GM04504 (cell line): ENCODE measurements at places on chromosomes 12 and 14.

DNA sequence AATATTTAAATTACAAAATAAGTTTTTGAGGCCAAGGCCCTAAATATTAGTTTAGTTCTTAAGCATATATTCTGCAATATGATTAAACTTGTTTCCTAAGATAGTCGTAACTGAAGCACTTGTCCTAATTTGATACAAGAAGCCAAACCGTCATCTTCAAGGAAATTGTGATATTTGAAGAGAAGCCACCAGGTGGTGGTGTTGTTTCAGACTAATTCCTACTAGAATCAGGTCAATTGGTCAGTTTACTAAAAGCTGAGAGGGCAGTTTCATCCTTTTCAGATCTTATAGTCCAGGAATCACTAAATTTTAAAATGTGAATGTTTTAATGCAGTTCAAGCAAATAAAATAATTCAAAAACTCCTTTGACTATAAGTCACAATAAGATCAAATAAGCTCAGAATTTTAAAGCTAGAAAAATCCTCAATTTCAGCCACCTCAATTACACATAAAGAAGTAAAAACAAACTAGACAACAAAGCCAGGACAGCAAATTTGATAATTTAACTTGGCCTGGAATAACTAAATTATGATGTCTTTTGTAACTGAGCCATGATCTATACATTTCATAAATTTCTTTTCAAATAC lies 7.1 kb upstream of the ARL1 start:
- DNase-seq = peak; percentile 19

- DNase-seq = no peak
Observed at GRCh38 chr12:45121224-45121623, 70.3 kb upstream of the DBX2 start.

DNA sequence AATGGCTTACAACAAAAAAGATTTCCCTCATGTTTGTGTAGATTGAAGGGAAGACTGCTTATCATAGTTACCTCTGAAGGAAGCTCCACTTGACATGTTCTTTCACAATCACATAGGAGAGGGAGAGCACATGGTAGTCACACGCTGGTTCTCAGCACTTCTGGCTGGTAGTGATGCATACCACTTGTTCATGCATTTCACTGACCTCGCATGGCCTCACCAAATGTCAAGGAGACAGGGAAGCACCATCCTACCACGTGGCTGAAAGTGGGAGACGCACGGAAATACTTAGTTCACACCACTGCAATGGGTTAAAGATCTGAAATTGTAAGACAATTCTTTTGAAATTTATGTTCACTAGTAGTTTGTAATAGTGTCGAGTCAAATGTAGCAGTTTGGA lies 74.0 kb downstream of the PDE3A start:
- DNase-seq = no peak

- no peak for DNase-seq
Observed at GRCh38 chr12:54037360-54038283, 4.8 kb downstream of the HOXC5 start.

- DNase-seq = no peak
Observed at GRCh38 chr12:30796313-30796780, 41.6 kb upstream of the CAPRIN2 start.

DNA sequence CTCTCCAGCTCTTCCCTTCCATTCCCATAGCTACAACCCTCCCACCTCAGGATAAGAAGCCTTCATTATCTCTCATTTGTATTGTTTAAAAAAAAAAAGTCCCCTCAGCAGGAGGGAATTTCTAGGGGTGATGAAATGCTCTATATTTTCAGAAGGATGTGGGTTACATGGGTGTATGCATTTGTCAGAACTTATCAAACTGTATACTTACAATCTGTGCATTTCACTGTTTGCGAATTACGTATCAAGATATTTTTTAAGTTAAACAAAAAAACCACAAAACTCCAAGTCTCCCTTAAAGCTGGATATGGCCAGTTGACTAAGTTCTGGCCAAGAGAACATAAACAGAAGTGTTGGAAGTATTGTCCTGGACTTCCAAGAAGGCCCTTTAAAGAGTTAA lies 2.0 kb upstream of the FKBP11 start:
- DNase-seq = no peak

DNA sequence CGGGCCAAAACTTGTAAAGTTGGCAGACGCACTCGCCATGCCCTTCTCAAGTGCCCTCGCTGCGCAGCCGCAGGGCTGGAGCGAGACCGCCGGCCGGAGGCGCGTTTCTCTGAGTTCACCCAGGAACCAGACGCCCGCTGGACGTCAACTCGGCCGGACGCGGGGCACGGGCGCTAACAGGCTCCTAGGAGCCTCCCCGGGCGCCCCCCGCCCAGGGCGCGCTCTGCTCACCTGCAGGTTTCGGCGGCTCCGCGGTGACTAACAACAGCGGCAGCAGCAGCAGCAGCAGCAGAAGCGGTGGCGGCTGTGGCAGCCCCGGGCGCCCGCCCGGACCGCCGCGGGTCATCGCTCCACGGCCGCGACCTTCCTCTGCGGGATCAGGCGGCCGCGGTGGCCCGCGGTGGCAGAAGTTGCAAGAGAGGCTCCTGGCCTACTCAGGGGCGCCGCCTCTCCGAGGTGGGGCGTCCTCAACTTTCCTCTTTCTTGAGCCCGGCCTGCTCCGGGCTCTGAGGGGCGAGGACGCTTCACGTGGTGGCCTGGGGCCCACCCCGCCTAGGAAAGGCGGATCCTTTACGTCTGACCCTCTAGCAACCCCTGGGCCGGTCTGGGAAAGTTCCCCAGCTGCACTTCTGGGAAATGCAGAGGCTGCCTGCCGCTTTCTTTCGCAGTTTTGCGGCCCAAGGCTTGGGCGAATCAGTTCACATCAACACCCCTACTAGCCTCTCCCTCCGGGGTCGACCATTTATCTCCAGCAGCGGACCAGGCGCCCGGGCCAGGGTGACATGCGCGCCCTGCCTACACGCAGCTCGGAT lies at the start of gene PLBD1:
Gene PLBD1, minus strand, starts transcription at position 533 of the 812 bp plus-strand sequence. Its CDS starts 187 bp downstream, at position 346.
- no peak for DNase-seq

- DNase-seq = no peak
Observed at GRCh38 chr12:121530600-121531355, 50.0 kb downstream of the KDM2B start.

- no peak for DNase-seq
Observed at GRCh38 chr14:86015511-86015910, 485.6 kb downstream of the FLRT2 start.

- no peak for DNase-seq
Observed at GRCh38 chr14:61229475-61229888, 51.7 kb downstream of the TMEM30B start.

- DNase-seq = peak; percentile 13
Observed at GRCh38 chr14:32761381-32761968, 177.2 kb upstream of the NPAS3 start.

- DNase-seq = no peak
Observed at GRCh38 chr12:62250671-62251608, 9.3 kb upstream of the USP15 start.

GRCh38 chr14:70642303-70643235 lies 853 bp downstream of the TTC9 start:
- DNase-seq = no peak

DNA sequence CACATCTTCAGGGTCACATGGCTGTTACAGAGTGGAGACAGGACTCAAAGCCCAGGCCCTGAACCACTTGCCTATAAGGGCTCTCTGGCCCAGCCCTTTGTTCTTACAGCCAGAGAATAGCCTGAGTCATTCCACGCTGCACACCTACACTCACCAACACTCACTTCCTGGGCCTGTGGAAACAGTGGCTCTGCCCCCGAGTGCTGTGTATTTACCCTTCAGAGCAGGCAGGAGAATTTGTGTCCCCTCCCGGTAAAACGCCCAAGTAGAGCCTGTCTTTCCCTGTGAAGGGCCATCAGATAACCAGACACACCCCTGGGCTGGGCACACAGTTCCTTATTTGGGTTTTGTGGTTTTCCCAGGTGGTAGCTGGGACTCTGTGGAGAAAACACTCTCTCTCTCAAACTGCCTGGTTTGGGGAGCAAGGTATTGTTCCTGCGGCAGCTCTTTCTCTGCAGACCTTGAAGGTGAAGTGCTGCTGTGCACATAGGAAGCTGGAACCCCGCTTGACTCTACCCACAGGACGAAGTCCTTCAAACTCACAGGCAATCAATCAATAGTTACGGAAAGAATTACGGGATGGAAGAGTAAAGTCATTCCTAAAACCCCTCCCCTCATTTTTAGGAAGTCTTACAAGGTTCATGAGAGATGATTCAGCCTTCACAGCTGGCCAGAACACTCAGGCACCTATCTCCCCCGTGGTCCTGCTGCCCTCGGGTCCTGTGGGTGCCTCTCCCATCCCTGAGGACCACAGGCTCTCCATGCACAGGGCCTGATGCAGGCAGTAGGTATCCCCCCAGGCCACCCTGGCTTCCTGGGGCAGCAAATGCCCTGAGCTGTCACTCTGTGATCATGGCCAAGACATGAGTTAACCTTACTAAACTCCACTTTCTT lies 20.3 kb downstream of the FIGNL2 start:
- no peak for DNase-seq

DNA sequence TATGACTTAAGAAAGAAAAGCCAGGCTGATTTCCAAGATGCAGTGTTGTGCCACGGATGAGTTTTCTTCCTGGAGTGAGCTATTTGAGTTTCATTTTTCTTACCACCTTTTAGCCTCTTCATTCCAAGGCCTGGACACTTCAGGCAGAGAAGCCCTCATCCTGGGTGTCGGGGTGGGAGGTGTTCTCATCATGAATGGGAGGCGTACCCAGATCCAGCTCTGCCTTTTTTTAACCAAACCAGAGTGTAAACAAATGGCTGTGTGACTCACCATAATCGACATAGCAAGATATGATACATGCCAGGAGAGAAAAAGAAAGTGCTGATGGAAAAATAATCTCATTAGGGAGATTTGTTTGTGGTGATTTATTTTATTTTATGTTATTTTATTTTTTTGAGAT lies 79.9 kb downstream of the ARF6 start:
- DNase-seq = peak; percentile 60

- no peak for DNase-seq
Observed at GRCh38 chr12:95118788-95119179, 45.4 kb upstream of the NR2C1 start.

DNA sequence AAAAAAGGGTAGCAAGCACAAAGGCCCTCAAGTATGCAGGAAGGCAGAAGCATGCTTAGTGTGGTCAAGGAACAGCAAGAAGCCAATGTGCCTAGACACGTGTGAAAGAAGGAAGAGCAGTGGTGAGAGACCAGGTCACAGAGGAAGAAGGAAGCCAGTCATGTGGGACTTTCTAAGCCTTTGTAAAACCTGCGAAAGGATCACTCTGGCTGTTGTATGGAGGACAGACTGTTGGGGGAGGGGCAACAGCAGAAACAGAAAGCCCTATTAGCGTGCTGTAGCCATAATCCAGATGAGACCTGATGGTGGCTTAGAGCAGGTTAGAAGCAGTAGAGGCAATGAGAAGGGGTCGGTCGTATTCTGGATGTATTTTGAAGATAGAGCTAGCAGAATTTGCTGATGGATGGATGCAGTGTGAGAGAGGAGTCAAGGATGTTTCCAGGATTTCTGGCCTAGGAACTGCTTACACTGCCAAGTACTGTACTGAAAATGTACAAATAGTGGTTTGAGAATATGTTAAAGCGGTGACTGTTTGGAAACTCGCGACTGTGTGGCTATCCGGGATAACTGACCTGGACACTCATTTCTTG lies 5.7 kb upstream of the MLF2 start:
- DNase-seq = no peak

DNA sequence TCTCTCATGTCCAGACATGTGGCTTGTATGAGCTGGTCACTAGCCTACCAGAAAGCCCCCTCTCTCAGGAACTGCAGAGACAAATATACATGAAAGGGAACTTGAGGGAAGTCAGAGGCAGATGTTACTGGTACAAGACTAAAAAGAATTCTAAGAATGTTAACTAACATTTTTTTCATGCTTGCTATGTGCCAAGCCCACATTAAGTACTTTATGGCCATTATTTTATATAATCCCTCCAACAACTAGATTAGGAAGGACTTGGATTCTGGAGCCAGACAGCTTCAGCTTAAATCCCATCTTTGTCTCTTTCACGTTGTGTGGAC lies 24.6 kb downstream of the TTC9 start:
- no peak for DNase-seq

DNA sequence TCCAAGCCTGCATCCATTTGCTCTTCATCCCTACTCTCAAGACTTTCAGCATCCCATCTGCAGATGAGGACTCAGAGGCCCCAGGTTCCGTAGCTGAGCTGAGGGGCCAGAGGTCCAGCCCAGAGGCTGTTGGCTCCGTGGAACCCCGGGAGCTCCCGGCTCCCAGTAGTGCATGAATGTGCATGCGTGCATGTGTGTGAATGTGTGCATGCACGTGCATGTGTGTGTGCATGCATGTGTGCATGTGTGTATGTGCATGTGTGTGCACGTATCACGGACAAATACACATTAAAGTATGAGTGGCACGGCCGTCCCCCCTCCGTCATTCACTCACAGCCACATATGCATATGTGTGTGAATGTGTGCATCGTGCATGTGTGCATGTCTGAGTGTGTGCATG lies 149.9 kb downstream of the KIF26A start:
- DNase-seq = no peak

DNA sequence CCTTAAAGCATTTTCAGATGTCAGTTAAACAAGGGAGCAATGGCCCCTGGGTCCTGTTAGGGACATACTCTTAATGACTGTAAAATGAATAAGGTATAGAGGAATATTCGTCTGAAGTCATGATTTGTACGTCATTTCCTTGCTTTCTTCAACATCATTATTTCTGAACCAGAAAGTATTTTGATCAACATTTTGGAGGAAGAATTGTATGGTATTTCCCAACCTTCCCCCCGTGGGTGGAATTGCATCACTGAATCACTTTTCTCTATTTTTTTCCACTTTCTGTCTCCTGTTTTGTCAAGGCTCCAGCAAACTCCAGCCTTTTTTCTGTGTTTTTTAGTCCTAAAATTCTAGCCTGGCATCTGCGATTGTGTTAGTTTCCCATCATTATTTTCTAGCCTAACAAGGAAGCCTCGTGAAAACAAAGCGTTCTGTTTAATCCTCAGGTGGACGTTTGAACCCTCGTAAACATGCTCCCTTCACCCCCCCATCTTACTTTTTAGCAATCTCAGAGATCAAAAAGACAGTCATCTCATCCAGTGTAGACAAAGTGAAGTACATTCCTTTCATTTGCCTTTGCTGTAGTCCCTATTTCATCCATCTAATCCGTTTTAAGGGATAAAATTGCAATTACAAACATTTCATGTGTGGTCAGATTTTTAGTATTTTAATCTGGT lies 62.3 kb downstream of the ETV6 start:
- no peak for DNase-seq

GRCh38 chr14:53520078-53520928 lies 367.2 kb upstream of the DDHD1 start:
- no peak for DNase-seq

GRCh38 chr14:28130610-28131284 lies 635.8 kb upstream of the FOXG1 start:
- DNase-seq = no peak

- DNase-seq = no peak
Observed at GRCh38 chr12:122740351-122740750, 9.7 kb upstream of the HCAR1 start.

DNA sequence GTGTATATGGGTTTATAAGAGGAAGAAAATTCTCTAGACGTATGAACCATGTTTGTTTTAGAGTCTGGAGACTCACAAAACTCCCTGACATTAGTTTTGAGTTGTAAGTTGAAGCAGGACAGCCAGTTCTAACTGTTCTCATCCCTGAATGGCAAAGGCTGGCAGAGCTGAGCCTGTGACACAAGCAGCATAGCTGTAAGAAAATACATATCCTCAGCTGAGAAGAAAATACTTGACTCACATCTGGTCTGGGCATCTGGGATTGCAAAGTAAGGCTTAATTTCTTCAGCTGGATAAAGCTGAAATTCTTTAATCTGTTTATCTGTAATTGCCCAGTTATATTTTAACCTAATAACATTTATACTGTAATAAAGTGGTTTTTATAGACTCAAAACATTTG lies 156.3 kb downstream of the PELI2 start:
- DNase-seq = no peak
